ENCODE measurements at places on chromosomes 11 and 22.

DNA sequence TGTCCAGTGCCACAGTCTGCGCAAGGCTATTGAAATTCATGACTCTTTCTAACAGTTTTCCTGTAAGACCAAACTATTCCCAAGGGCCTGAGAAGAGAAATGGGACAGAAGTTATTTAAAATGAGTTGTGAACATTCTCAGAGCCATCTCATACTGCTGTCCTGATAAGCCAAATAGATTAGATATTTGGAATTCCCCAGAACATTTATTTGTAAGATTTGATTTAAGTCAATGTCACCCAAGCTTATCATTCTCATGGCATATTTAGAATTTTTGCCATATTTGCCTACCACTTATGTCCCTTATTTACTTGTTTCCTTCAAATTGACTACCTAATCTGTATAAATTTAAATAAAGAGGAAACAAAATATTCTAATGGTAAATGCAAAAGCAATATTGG lies 82.4 kb downstream of the NAV2 start:
- no peak for DNase-seq

DNA sequence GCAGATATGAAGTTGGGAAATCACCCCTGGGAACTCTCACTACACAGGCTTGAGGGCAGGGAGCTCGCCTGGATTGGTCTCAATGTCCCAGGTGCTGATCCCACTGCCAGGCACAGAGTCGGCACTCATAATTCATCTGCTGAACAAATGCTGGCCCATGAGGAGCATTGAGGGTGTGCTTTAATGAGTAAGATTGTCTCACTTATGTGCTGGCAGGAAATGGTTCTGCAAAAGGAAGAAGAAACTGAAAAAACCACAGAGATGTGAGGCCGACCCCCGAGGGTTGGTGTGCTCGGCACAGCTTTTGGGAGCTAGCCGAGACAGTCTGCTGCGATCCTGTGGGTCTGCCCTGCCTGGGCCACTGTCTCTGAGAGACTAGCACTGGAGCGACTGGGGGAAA lies 9.4 kb downstream of the PLAAT2 start:
- DNase-seq = peak; percentile 36

GRCh38 chr11:6245536-6245935 lies 6.6 kb downstream of the CNGA4 start:
- no peak for DNase-seq

DNA sequence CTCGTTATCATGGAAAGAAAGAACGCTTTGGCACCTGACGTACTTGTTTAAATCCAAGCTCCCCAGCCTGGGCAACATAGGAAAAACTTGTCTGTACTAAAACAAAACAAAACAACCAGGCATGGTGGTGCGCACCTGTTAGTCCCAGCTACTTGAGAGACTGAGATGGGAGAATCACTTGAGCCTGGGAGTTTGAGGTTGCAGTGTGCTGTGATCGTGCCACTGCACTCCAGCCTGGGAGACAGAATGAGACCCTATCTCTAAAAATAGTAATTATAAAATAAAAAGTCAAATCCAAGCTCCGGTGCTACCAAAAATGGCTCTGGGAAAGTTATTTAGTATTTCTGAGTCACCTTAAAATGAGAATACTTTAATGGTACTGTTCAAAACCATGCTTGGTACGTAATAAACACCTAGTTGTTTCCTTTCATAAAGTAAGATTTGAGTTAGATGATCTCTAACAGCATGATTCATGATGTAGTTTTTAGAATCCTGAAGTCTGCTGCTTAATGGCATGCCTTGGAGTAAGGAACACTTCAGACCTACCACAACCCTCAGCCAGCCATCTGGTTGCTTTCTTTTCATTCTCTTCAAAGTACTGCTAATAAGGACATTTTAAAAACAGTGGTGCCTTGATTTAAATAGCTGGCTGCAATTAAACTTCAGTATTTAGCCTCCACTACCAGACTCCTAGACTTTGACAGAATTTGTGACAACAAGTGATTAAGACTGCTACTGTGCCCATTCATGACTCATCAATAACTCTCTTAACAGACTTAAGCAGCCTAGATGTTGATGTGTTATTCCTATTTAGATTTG lies 8.4 kb downstream of the PPME1 start:
- no peak for DNase-seq

DNA sequence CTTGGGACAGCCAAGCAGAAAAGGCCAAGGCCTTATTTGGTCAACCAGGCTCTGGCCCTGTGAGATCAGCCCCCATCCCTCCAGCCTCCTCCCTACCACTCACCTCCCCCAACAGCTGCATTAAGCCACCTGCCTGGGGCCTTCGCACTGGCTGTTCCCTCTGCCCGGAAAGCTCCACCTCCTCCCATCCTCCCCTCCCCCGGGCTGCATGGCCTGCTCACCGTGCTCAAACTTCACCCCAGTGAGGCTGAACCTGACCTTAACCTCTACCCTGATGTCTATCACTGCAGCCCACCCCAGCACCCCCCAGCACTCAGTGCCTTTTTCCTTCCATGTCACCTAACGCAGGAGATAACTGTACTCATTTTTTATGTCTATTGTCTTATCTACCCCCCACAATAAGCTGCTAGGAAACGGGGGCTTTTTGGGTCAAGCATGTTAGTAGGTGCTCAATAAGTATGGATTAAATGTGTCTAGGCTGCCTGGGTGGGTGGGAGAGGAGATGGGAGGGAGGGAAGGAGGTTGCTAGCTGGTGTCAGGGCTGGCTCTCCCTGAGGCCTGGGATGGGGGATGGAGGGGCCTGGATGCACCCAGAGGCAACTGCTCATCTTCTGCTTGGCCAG lies 912 bp downstream of the PTPRCAP start:
- DNase-seq = no peak

- no peak for DNase-seq
These were observed 29.8 kb downstream of the ZC3H12C start for GRCh38 chr11:110123003-110123402.

DNA sequence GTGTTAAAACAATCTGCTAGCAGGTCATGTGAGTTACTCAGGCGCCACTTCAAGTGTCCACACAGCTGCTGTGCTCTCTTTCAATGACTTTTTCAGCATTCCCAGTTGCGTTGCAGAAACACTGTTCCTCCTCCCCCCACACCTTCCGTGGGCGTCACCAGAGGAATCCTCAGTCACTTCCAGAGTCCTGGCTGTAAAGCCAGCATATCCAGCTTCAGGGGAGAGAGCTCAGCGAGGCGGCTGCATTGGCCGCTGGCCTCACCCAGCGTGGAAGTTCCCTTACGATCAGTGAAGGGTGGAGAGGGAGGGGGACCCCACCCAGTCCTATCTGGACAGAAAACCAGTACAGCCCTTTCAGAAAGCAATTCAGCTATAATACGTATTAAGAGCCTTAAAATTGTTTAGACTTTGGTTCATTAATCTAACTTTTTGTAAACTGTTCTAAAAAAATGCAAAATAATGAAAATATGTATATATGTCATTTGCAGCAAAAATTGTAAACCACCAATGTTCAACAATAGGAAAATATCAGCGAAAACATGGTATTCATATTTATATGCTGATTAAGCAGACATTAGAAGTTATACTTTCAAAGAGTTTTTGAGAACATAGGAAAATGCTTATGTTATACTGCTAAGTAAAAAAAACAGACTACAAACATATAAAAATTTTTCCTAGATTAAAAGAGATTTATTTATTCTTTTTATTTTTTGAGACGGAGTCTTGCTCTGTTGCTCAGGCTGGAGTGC lies 2.8 kb upstream of the ANO9 start:
- DNase-seq = no peak

GRCh38 chr11:783581-784015 lies 6.3 kb downstream of the CEND1 start:
- no peak for DNase-seq

GRCh38 chr22:23504516-23504915 lies 75.6 kb downstream of the IGLL1 start:
- no peak for DNase-seq

- DNase-seq = no peak
These were observed 8.5 kb downstream of the SERHL2 start for GRCh38 chr22:42562279-42562678.

DNA sequence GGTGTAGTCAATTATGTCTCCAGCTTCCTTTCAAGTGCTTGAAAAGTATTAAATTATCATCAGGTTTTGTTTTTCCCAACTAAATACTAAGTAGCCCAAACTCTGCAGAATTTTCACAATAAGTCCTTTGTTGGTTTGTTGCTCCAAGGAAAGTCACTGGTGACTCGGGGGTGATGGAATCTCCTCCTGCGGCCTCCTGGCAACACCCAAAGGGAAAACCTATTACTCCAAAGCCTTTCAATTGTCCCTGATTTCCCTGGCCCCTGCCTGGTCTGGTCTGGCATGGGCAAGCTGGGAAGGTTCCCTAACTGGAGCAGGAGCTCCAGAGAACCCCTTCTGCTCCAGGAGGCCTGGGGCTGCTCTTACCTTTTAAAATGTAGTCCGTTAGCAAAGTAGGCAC lies 47.9 kb downstream of the FEZ1 start:
- no peak for DNase-seq

DNA sequence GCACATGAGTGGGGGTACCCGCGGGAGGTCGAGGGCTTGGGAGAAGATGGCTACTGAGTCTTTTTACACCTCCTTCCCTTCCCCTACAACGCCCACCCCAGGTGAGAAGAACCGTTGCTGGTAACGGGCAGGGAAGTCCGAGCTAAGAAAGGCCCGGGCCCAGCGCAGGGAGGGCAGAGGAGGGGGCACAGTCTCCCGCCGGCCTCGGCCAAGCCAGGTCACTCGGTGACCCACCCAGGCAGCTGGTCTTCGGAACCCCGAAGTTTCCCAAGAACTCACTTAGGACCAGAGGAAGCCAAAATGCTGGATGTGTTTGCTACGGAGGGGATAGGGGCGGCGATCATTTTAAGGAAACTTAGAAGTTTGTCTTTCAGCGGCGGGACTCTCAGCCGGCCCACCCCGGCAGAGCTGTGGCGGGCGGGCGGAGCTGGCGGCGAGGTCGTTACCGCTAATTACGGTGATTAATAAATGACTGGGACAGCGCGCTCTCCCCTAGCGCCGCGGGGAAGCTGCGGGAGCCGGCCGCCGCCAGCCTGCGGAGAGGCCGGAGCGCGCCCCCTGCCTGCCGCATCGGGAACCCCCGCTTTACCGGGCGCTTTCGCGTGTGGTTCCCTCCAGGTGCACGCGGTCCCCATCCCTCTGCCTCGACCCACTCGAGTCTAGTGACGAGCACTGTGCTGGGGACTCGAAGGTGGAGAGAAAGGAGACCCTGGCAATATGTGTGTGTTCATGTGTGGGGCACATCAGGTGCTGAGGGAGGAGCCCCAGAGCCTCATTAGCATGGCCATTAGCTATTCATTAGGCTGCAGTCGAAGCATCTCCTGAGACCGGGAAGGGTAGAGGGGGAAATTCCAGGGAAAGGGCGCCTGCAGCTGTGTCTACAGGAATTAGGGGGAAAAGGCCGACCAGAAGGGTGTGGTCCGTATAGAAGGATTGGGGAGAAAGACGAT lies 945 bp downstream of the ROBO3 start:
- no peak for DNase-seq

- no peak for DNase-seq
These were observed 89.1 kb upstream of the NNMT start for GRCh38 chr11:114207096-114207495.

DNA sequence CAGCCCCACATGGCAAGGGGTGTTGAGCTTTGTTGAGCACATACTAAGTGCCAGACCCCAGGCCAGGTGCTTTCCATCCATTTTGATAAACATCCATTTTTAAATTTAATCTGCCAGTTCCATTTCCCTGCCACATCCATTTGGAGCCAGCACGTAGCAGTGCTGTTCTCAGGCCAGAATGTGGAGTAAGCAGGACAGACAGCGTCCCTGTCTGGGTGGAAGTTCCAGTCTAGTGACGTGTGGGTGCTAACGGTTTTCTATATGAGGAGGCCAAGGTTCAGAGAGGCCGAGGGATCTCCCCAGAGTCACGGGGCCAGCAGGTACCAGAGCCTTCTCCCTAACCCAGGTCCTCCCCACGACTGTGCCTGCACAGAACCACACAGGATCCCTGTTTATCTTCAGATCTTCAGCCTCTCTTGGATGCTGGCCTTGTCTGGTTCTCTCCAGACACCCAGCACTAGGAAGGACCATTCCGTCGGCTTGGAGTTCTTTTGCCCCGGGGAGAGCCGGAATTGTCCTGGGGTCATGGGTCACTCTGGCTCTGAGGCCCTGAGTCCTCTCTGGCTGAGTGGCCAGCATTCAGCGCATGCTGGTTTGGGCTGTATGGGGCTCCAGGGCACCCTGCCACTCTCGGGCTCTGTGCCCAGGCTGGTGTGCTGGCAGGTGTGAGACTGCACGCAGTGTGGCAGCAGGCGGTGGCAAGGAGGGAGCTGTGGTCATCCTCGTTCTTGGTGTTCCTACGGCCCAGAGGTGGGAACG lies 63.6 kb upstream of the PPARA start:
- DNase-seq = no peak

- no peak for DNase-seq
These were observed 745.8 kb upstream of the ANO5 start for GRCh38 chr11:21446939-21447590.

GRCh38 chr11:29314211-29314610 lies 702.6 kb downstream of the KCNA4 start:
- DNase-seq = no peak

- DNase-seq = no peak
These were observed 255 bp upstream of the SYNGR1 start for GRCh38 chr22:39349506-39349966.

- DNase-seq = no peak
These were observed 151.3 kb downstream of the APOL5 start for GRCh38 chr22:35868938-35869337.

DNA sequence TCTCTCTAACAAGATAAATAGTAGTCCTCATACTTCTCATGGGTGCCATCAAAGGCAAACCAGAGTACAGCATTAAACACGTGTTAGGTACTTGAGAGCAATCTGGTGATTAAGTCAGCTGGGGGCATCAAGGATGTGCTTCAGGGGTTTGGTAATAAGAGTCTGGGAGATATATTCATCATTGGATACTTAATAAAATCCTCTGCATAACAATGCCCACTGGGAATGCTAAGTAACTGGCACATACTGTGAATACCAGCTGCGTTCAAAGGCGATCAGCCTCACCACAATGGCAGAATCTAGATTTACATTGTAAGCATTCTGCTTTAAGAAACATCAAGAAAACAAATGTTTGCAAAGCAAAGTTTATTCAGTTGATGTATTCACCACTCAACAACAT lies 268.6 kb upstream of the PITPNB start:
- DNase-seq = no peak

DNA sequence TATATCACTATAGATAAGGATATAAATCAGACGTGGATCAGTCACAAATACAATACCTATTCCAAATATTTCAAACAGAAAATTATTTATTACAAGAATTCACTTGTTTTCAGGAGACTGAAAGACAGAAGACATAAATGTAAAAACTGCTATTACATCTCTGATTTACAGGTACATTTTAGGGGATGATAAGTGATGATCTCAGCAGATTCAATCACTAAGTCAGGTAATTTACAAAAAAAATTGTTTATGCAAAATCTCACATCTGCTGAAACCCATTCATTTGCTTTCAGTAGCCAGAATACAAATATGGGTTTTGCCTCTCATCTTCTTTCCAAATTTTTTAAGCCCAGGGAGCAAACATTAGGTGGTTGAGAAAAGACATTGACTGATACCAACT lies 1648.4 kb upstream of the RAG2 start:
- no peak for DNase-seq

Measured in stimulated activated CD8-positive, alpha-beta memory T cell treated with anti-CD3 and anti-CD28 coated beads, Interleukin-12 subunit alpha, Interleukin-12 subunit beta, amount 100 ng/mL, for 1 hour (primary cell).